ENCODE measurements at places on chromosomes 1 and 21.

GRCh38 chr1:58584082-58584895 lies 7.2 kb upstream of the TACSTD2 start:
- DNase-seq, result no peak

- DNase-seq, result no peak
Measured at GRCh38 chr1:175863299-175864050, 120.1 kb upstream of the TNR start.

DNA sequence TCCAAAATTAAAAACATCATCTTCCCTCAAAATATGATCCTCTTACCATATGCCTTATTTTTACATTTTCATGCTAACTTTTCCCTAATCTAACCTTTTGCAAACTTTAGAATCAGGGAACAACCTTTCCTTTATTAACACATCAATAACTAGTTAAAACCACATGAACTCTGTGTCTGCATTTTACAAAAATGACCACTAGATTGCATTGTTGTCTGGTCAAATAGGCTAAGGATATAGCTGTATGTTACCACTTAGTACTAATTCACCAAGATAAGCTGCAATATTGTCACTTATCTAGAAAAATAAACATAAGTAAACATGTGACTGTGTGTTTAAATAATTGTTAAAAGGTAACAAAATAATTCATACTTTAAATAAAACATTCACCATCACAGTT lies 82.3 kb downstream of the DENND1B start:
- no peak for DNase-seq

GRCh38 chr1:43731867-43732531 lies 24.7 kb downstream of the ST3GAL3 start:
- DNase-seq, result no peak

GRCh38 chr1:34800214-34800613 lies 7.4 kb downstream of the GJA4 start:
- DNase-seq, result no peak

Measured in activated T-helper 1 cell treated with Interleukin-2 at 50 U/mL for 16 hours (primary cell).